ENCODE measurements at places on chromosomes 1 and 21. TPM values are rescaled to one million over a fixed set of nuclear protein-coding genes. Genes with fewer than 3 reads are reported as not detected.

CLK2 gene
- total RNA-seq = 48.6 TPM

GPR3 gene
- not detected for total RNA-seq

WNT2B gene
- 0.47 TPM for total RNA-seq

DNA sequence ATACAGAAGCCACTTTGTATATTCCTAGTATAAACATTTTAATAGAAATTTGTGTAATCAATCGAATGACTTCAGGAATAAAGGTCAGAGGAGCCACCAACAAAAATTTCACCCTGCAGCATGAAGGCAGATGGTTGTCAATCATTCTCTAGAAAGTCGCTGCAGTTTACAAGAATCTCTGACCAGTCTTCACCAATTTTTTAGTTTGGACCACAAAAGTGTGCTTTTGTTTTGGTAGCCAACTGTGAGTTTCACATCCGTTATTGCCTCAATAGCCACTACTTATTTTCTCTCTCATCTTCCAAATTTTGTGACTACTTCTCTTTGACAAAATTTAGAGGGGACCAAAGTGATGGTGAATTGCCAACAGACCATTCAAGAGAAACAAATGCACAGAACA is 1155.6 kb downstream of the AMY1C start:
- no peak for DNase-seq

DNA sequence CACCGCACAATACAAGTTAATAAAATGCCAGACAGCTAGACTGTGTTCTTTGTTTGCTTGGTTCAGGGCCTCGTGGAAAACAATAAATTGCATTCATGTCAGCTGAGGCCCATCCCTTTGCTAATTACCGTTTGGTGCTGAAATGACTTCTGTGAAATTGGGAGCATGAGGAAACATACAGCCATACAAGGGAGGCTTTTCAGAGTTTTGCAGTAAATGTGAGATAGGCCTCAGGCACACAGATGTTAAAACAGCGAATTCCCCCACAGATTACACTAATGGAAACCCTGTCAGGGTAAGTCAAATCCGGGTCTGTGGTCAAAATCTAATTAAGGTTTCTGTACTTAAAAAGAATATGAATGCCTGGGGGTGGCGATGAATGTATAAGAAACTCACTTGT is 173.5 kb upstream of the LMO4 start:
- DNase-seq = no peak

DNA sequence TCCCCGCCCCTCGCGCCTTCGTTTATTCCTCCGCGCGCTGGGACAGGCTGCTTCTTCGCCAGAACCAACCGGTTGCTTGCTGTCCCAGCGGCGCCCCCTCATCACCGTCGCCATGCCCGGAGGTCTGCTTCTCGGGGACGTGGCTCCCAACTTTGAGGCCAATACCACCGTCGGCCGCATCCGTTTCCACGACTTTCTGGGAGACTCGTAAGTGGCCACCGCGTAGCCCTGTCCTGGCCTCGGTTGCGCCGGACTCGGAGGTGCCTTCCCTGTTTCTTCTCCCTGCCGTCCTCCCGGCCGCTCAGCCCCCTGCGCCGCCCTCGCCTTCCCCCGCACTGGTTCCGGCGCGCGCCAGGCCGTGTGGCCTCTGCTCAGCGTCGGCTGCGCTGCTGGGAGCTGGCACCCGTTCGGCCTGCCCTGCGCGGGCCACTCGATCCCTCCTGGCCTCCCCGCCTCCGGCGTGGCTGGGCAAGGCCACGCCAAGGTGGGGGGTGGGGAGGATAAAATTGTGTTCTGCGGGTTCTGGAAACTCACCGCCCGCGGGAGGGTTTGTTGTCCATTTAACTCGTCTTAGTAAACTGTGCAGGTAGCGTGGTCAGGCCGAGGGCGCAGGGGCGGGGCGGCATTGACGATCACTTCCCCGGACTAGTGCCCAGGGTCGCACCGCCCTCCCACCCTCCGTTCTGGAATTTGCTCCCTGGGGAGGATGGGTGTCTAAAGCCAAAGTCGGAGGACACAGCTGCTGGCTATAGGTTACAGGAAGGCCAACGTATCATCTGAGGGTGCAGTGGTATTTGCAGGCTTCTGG is at the start of gene PRDX6:
Gene PRDX6 (plus strand): TSS at position 50 of the 808 bp plus-strand sequence. CDS start 63 bp downstream, at position 113.
- DNase-seq = no peak

DNA sequence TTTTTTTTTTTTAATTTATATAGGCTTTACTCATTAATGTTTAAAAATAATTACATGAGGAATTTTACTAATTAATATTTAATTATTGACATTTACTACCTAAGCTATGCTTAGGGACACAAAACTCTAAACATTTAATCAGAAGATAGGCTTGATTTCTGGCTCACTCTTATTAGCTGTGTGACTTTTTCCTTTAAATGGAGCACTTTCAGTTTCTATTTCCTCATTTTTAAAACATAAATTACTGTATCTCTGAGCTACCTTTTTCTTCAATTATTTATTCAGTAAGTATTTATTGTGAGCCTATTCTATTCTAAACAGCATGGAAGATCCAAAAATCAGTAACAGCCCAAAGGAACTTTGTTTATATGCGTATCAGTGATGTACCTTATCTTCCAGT is 40.5 kb downstream of the MAP3K7CL start:
- no peak for DNase-seq

DNA sequence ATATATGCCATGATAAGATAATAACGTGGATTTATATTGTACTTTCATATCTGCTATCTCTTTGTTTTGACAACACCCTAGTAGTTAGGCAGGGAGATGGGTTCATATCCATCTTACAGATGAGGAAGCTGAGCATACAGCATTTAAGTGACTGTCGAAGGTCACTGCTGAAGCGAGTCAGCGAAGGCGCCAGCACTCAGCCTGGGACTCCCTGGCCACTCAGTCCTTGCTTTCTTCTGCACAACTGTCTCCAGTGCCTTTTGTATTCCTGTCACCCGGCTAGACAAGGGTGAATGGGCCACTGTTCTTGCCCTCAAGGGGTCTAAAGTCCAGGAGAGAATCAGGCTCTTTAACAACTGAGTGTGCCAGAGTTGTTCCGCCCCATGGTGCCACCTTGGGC is 3.1 kb downstream of the ARHGEF10L start:
- no peak for DNase-seq

GRCh38 chr1:145751491-145752037 is 32.3 kb downstream of the CD160 start:
- no peak for DNase-seq

All from CD8-positive, alpha-beta T cell (primary cell).